Mesothelial cell of epicardium (in vitro differentiated cells): ENCODE measurements at places on chromosomes 7 and 10.

DNA sequence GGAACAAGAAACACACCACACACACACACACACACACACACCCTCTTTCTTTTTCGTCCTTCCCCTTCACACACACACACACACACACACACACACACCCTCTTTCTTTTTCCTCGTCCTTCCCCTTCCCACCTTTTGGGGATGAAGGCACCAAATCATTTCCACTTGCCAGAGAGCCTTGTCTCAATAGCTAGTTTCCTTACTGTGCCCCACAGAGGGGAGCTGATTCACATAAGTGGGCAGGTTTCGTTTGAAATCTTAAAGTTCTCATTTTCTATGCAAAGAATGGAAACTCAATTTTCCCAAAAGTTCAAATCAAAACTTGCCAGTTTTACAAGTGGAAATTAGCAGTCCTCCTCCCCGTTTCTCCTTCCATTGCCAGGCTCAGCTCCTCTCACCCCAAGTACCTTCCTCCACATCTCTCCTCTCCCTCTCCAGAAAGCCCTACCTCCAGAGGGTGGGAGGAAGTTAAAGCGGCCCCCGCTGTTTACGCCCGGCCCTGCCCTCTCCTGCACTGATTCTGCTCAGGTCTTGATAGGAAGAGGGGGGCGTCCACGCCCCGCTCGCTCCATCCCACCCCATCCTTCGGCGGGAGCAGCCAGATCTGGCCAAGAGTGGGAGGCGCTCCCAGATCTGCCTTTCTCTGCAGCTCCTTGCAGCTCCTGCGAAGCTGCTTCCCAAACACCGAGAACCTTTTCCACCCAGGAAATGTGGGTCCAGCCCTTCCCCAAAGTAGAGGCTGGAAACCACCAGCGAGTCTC, 1.3 kb downstream of the CTTNBP2 start:
- peaks cover 20% of the 10 kb centered on the region for H3K27me3 ChIP-seq
- no peaks in the 10 kb centered on the region for H3K36me3 ChIP-seq
- peaks cover 34% of the 10 kb centered on the region for H3K4me1 ChIP-seq
- H3K4me3 ChIP-seq, result peak overlapping the region; percentile 86
- H3K27ac ChIP-seq, result peak overlapping the region; percentile 54
- DNase-seq, result no peak

DNA sequence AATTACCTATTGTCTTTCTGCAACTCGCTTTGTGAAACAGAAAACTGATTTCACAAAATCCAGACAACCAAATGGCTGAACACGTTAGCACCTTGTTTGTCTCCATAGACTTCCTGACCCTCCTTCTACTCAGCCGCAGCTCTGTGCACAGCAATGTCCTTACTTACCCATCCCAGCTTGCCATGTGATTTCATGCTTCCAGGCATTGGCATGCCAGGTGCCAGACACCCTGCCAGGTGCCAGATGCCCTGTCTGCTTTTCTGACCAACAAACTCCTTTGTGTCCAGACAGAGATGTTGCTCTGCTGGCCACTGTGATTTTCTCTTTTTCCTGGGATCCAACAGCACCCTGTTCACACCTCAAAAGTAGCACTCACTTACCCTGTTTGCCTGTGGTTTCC, 16.1 kb upstream of the FAM170B start:
- no peak overlapping the region for H3K27ac ChIP-seq
- H3K36me3 ChIP-seq, result no peaks in the 10 kb centered on the region
- no peak overlapping the region for H3K4me3 ChIP-seq
- no peak for DNase-seq
- peaks cover 51% of the 10 kb centered on the region for H3K27me3 ChIP-seq
- H3K4me1 ChIP-seq, result no peaks in the 10 kb centered on the region

- no peaks in the 10 kb centered on the region for H3K27me3 ChIP-seq
- peak within 1 kb of the TSS; percentile 93 for H3K4me3 ChIP-seq
- no peak for DNase-seq
- no peaks in the 10 kb centered on the region for H3K36me3 ChIP-seq
- H3K27ac ChIP-seq, result peak within 1 kb of the TSS; percentile 97
These were observed at the start of gene SEMA3A for GRCh38 chr7:84194484-84195271. TSS of gene SEMA3A (minus strand) at chr7:84194789. CDS start at chr7:84194586, 203 bp downstream.

DNA sequence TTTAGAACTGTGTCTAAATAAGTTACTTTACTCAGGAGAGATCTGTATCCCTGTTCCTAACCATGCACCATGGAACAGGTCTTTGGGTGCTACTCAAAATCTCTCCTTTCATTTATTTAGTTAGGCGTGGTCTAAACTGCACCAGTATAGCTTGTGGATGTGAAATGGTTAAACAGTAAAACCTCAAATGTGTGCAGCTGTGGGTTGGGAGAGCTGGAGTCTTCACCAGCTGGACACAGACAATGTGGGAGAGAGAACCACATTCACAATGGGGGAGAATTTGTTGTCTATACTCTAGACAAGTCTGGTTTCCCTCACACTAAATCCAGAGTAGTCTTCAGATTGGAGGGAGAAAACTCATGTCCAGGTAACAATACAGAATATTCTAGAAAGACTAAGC, 31.2 kb upstream of the IKZF1 start:
- H3K4me3 ChIP-seq, result no peak overlapping the region
- H3K27ac ChIP-seq, result no peak overlapping the region
- DNase-seq, result no peak
- no peaks in the 10 kb centered on the region for H3K4me1 ChIP-seq
- peaks cover 47% of the 10 kb centered on the region for H3K27me3 ChIP-seq

DNA sequence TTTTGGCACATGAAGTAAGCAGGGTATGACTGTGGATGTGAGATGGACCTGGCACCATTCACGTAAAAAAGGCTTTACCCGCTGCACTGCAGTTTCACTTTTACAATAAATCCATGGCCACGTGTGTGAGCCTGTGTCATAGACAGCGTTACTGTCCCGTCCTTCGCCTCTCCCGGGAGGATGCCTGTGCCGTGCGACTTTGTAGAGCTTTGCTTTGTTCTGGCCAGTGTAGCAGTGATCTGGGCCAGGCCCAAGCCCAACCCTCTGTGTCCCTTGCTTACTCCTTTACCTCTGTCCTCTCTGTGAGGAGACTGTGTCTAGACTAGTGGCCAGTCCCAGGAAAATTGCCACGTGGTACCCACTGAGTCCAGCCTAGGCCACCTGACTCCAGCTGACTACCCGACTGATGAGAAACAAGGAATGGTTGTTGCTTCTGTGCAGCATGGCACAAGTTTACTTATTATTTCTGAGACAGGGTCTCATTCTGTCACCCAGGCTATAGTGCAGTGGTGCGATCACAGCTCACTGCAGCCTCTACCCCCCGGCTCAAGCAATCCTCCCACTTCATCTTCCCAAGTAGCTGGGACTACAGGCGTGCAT, 48.1 kb downstream of the JAKMIP3 start:
- no peak overlapping the region for H3K27ac ChIP-seq
- no peaks in the 10 kb centered on the region for H3K36me3 ChIP-seq
- no peak overlapping the region for H3K4me3 ChIP-seq
- no peak for DNase-seq
- H3K4me1 ChIP-seq, result no peaks in the 10 kb centered on the region
- H3K27me3 ChIP-seq, result peaks cover 24% of the 10 kb centered on the region

DNA sequence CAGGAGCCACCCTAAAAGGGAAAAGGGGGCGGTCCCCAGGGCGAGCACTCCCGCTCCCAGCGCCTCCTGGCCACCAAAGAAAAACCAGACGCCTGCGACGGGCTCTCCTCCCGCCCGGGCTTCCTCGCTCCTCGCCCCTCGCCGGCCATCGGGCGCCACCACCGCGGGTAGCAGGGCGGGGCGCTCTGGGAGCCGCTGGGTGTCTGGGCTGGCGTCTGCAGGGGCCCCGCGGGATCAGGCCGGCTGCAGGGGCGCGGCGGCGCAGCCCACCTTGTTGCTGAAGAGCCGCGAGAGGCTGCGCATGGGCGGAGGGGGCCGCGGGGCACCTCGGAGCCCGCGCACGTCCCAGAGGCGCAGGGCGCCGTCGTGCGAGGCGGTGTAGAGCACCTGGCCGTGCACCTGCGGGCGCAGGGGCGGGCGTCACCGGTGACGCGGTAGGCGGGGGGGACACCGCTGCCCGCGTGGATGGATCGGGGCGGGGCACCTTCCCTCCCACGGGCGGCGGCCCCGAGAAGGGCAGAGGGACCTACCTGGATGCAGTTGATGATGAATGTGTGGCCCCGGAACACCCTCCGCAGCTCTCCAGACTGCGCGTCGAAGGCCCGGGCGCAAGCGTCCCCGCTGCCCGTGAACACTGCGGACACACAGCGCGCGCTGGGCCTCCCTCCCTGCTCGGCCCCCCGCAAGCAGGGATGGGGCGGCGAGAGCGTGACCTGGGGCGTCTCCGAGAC, 28.3 kb downstream of the WDR86 start:
- peaks cover 42% of the 10 kb centered on the region for H3K36me3 ChIP-seq
- H3K27me3 ChIP-seq, result no peaks in the 10 kb centered on the region
- H3K27ac ChIP-seq, result no peak overlapping the region
- no peak for DNase-seq

- peaks cover 19% of the 10 kb centered on the region for H3K4me1 ChIP-seq
- H3K27me3 ChIP-seq, result no peaks in the 10 kb centered on the region
These were observed 2.9 kb downstream of the MIOS start for GRCh38 chr7:7569615-7570014.

- no peak overlapping the region for H3K4me3 ChIP-seq
- H3K27ac ChIP-seq, result no peak overlapping the region
- H3K27me3 ChIP-seq, result no peaks in the 10 kb centered on the region
- peaks cover 10% of the 10 kb centered on the region for H3K36me3 ChIP-seq
- DNase-seq, result no peak
These were observed 19.8 kb downstream of the ERCC6 start for GRCh38 chr10:49518982-49519578.
